GM12878 (cell line): ENCODE measurements at places on chromosomes 12 and 14. TPM values are rescaled to one million over a fixed set of nuclear protein-coding genes. Genes with fewer than 3 reads are reported as not detected.

IL26 gene
- total RNA-seq: not detected in 2 replicates

LTBR gene
- 0.44 and 0.45 TPM in 2 replicates for total RNA-seq

FAM234B gene
- total RNA-seq: 0.29 and 0.36 TPM in 2 replicates

DNA sequence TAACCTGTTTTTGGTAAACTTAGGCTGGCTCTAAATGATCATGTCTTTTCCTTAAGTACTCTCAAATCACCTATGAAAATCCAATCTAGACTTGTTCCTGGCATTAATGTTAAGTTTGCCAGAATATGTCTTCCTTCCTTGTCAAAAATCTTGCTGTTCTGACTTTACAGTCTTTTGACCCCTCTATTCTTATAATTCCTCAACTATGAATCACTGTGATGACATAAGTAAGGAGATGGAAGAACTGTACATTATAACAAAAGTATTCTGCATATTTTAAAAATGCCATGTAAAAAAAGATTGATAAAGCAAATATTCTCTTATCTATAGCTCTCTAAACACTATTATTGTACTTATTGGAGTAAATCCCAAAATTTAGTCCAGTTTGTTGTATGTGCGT lies 51.4 kb upstream of the BAZ1A start:
- DNase-seq: no peak

DNA sequence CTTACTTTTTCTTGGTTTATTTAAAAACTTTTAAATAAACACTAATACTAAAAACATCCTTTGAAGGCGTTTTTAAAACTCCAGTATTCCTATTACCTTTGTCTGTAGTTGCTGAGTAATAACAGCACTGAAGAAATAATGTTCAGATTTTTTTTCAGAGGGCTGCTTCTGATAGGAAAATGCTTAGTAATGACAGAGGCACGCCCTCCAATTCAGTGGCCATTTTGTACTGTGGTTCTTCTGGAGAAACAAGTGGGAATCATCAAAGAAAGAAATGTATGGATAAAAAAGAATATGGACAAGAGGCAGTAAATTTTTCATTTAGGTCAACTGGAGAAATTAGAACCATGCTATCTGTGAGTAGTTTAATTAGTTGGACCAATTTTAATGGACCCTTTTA lies 13.6 kb downstream of the VEZT start:
- DNase-seq: no peak
